CD14-positive monocyte (primary cell): ENCODE measurements at places on chromosomes 3 and 15. TPM values are rescaled to one million over a fixed set of nuclear protein-coding genes. Genes with fewer than 3 reads are reported as not detected.

The TMEM207 gene
- not detected for polyA plus RNA-seq

The SYNPR gene
- not detected for polyA plus RNA-seq

The CIDEC gene
- not detected for polyA plus RNA-seq

The CHRM5 gene
- polyA plus RNA-seq, result not detected

The CLRN1 gene
- polyA plus RNA-seq, result not detected

The PLD1 gene
- 3.1 and 7.9 TPM in 2 replicates for polyA plus RNA-seq

The ANKUB1 gene
- not detected for polyA plus RNA-seq

The GABRR3 gene
- polyA plus RNA-seq, result not detected in 2 replicates

The MLF1 gene
- polyA plus RNA-seq, result 0.04 and 0.17 TPM in 2 replicates

The CPN2 gene
- polyA plus RNA-seq, result not detected

The ABHD6 gene
- polyA plus RNA-seq, result 9.0 TPM

The NRG4 gene
- 0.20 TPM for polyA plus RNA-seq

The MUC20 gene
- polyA plus RNA-seq, result not detected

The SPRED1 gene
- polyA plus RNA-seq, result 1.3 and 3.2 TPM in 2 replicates
